ENCODE measurements at places on chromosomes 7 and 10.

- no peak for DNase-seq
These were observed 458.0 kb upstream of the GALNT17 start for GRCh38 chr7:70673778-70674570.

DNA sequence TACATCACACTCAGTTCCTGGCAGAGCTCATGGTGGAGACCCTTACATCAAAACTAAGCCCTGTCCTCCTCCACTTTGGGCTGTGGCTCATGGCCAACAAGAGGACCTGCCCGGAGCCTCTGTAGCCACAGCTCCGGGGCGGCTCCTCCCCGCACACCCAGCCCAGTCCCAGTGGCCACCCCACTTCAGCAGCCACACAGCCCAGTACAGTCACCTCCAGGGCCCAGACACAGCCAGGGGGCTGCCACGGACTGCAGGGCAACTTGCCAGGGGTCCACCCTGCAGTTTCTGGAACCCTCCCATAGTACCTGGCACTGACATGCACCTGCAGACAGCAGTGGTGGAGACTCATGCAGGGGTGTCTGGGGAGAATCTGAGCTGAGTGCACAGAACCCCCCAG lies 11.8 kb downstream of the ADGRA1 start:
- DNase-seq, result no peak

- DNase-seq, result no peak
These were observed 212.4 kb upstream of the GALNT17 start for GRCh38 chr7:70919481-70920073.

GRCh38 chr10:109191823-109192222 lies 731.5 kb downstream of the XPNPEP1 start:
- DNase-seq, result no peak

All from hematopoietic multipotent progenitor cell treated with erythropoietin and hydrocortisone succinate and interleukin-3 and kit ligand, for 4 days (in vitro differentiated cells).